ENCODE measurements at places on chromosomes 12 and 14.

DNA sequence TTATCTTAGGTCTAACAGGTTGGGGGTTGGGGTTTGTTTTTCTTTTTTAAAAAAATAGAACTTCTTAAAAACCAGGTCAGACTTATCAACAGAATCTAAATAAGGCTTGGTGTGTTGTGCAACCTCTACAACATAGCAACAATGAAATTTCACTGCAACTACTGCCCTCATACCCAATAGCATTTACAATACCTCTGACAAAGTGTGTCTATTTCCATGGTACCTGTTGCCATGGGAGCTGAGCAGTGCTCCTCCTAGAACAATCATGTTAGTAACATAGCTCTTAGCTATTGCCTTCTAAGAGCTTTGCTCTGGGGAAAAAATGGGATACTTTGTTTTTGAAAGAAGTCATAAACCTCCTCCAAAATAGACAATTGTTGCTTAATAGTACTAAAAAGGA, 103.3 kb upstream of the CCDC175 start:
- no peak for DNase-seq

DNA sequence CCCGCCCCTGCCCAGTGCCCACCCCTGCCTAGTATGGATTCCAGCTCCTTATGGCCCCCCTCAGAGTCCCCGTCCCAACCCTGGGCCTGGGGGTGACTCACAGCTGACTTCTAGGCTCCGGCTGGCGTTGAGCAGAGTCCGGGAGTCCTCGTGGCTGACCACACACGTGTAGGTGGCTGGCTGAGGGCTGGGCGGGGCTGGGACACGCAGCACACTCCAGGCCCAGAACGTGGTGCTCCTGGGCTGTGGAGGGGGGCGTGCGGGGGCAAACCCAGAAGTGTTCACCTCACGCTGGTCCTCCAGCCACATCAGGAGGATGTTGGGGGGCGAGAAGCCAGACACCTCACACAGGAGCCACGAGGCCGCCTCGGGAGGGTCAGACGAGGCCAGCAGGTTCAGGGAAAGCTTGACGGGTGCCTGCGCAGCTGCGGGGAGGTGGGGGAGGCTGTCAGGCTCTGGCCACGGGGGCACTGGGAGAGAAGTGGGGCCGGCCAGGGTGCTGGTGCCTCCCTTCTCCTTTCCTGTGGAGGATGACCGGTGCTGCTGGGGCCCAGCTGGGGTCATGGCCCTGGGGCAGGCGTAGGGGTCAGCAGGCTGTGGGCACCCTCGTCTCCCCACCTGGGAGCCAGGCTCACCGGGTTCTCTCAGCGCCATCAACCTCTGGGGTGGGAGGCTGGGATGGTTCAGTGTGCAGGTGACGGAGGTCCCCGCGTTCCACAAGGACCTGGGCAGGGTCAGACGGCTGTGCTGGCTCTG, 314.1 kb downstream of the TMEM121 start:
- no peak for DNase-seq

DNA sequence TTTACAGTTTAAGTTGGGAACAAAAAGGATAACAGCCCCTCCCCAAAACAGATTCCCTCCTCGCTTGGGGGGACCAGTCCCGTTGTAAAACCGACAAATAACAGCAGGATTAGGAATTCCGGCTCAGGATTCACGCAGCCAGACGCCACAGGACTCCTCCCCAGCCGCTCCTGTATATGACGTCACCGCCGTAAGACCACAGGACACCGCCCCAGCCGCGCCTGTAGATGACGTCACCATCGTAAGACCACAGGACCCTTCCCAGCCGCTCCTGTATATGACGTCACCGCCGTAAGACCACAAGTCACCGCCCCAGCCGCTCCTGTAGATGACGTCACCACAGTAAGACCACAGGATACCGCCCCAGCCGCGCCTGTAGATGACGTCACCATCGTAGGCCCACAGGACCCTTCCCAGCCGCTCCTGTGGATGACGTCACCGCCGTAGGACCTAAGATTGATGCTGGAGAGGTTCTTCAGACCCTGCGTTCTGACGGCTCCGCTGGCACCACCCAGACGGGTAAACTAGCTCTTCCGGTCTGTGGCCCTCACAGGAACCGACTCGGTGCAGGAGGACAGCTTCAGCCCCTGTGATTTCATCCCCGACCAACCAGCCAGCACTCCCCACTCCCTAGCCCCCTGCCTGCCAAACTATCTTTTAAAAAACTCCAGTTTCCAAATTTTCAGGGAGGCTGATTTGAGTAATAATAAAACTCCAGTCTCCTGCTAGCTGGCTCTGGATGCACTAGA, 43.9 kb upstream of the FBRSL1 start:
- DNase-seq, result no peak

- no peak for DNase-seq
These were observed 32.0 kb downstream of the FAM177A1 start for GRCh38 chr14:35078082-35078481.

DNA sequence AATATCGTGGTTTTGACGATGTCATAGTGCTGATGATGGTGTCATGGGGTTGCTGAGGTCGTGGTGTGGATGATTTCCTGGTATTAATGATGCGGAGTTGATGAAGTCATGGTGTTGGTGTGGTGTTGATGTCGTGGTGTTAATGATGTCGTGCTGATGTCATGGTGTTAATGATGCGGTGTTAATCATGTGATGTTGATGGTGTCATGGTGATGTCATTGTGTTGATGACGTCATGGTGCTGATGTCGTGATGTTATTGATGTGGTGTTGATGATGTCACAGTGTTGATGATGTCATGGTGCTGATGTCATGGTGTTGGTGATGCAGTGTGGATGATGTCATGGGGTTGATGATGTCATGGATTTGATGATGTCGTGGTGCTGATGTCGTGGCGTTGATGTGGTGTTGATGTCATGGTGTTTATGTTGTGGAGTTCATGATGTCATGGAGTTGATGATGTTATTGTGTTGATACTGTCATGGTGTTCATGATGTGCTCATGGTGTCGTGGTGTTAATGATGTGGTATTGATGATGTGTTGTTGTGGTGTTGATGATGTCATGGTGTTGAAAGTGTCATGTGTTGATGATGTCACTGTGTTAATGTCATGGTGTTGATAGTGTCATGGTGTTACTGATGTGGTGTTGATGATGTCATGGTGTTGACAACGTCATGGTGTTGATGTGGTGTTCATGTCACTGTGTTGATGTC, 48.5 kb upstream of the RIMBP2 start:
- no peak for DNase-seq

GRCh38 chr14:104424406-104425072, 155.0 kb upstream of the C14orf180 start:
- DNase-seq, result no peak

DNA sequence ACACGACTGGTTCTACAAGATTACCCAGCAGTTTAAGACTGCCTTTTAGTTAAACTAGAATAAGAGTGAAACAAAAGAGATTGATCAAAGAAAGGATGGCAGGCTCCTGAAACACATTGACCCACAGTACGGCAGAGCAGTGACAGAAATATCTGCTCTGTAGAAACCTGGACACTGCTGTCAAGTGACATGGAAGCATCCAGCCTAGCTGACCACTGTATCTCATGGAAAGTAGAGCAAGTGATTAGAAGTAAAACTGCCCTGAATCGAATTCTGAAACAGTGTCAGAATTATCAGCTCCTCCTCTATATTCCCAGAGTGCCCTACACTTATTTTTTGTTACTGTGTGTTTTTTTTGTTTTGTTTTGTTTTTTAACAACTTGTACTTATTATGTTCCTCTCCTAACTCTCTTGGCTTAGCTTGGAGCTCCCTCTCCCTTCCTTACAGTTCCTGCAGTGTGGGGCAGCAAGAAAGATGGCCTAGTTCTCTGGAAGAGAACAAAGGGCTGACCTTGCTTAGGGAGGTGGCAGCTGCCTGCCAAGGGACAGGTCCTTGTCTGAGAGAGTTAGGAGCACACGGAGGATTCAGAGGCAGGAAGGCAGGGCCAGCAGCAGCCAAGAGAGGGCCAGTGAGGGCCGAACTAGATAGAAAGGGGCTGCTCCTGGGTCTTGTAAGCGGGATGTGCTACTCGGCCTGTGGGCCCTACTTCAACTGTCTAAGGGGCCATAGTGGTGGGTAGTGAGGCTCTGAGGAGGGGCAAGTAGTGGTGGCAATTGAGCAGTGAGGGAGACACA, 97.2 kb downstream of the PTPRR start:
- no peak for DNase-seq

- DNase-seq, result no peak
These were observed 11.7 kb downstream of the RTL1 start for GRCh38 chr14:100891501-100892445.

All from NT2/D1 (cell line).